ENCODE measurements at places on chromosomes 2 and 18.

GRCh38 chr2:62144689-62145477 lies 51.0 kb upstream of the B3GNT2 start:
- no peak for DNase-seq

DNA sequence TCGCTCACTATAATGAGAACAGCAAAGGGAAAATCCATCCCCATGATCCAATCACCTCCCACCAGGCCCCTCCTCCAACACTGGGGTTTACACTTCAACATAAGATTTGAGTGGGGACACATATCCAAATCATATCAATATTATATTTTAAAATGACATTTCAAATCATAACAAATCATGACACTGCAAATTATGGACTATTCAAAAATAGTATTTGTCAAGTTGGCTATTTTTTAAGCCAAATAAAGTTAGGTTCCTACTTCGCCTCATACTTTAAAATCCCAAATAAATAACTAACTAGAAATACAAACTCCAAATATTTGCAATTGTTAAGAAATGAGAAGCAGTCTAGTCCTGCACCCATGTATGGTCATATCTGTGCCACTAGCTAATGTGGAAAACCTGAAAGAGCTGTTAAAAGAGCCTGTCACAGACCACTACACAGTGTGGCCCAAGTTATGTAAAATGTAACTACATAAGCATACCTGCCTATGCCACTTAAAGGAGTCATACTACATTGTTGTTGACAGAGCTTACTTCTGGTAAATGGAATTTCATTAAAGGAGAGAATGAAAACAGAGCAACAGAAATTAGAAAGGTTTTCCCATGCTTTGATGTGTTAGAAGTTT lies 334.7 kb upstream of the GULP1 start:
- no peak for DNase-seq

DNA sequence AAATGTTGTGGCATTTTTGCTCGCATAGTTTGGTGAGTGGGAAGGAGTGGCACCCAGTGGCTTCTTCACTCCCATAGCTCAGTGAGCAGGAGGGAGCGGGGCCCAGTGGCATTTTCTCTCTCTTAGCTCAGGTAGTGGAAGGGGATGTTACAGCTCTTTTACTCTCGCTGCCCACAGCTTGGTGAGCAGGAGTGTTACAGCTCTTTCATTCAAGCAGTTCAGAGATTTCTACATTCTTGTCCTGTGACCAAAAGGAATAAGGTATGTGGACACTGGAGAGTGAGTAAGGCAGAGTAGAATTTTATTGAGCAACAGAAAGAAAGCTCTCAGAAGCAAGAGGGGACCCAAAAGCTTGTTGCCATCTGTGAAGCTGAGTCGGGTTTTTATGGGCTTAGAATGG lies 192.4 kb downstream of the SPAG16 start:
- no peak for DNase-seq

GRCh38 chr2:10273215-10274175 lies 29.2 kb upstream of the HPCAL1 start:
- peak; percentile 41 for DNase-seq

DNA sequence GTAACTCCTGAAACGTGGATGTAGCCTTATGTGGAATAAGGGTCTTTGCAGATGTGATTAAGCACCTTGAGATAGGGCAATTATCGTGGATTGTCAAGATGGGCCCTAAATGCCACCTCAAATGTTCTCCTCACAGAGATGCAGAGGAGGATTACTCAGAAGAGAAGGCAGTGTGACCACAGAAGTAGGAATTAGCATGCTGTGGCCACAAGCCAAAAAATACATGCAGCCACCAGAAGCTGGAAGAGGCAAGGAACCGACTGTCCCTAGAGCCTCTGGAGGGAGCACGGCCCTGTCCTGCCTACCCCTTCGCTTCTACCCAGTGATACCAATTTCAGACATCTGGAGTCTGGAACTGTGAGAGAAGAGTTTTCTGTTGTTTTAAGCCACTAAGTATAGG lies 47.3 kb upstream of the MGAT5 start:
- no peak for DNase-seq

DNA sequence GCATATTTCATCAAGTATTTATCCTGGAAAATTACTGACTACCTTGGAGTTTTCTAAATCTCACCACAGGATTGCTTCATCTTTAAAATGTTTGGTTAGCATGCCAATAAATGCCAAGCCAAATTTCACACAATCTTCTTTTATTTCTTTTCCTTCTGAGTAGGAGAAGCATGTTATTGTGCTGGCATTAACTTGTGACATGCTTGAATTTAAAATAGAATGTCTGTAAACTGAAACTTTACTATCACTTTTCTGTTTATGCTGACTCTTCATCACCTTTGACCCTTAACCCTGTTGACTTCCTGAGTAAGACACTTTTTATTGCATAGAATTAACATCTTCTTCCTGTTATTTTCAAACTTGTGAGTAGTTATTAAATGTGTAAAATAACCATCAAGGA lies 56.2 kb upstream of the LRRTM4 start:
- DNase-seq: no peak

- no peak for DNase-seq
These were observed 24.9 kb upstream of the RAB10 start for GRCh38 chr2:26008851-26009566.
